Uterus (tissue), 4 donors: ENCODE measurements at places on chromosomes 11 and 22. TPM values are rescaled to one million over a fixed set of nuclear protein-coding genes. Genes with fewer than 3 reads are reported as not detected.

TMEM151A gene
- total RNA-seq: not detected

- DNase-seq: no peak
These were observed 1.6 kb downstream of the APOL2 start for GRCh38 chr22:36237462-36238372.

B4GAT1 gene
- 18.4 TPM for total RNA-seq

GRCh38 chr22:49937758-49938564 is 19.5 kb downstream of the CRELD2 start:
- DNase-seq: no peak

GRCh38 chr11:129655247-129655832 is 160.3 kb upstream of the TMEM45B start:
- no peak for DNase-seq

OR5P2 gene
- total RNA-seq: not detected

GRCh38 chr11:95076981-95077380 is 10.3 kb downstream of the SRSF8 start:
- no peak for DNase-seq

TMPRSS6 gene
- not detected for total RNA-seq

OR52I1 gene
- total RNA-seq: not detected

- peak; percentile 18 for DNase-seq
These were observed 152.8 kb upstream of the ZBED5 start for GRCh38 chr11:11010624-11011127.

DNA sequence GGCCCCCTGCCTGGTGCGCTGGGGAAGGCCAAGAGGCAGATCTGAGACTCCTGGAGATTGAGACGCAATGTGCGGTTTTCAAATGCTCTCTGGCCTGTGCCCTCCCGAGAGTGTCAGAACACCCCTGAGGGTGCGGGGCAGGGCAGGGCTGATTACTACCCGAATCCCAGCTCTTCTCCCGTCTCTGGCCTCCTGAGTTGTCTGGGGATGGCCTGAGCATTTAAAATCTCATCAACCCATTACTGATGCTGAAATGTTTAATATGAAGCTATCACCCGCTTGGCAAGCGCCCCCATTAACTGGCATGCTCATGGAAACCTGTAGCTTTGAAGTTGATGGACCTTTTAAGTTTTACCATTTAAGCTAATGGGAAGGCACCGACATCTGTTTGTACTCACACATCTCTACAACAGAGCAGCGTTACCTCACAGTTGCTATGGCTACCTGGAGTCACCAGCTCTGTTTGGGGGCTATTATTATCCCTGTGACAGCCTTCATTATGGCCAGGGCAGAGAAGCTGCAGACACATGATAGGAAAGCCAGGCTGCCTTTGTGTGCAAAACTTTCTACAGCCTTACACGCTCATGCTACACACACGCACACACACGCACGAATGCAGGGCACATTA is 3.6 kb upstream of the MB start:
- DNase-seq: peak; percentile 36

MAJIN gene
- total RNA-seq: under 0.01 TPM

DNA sequence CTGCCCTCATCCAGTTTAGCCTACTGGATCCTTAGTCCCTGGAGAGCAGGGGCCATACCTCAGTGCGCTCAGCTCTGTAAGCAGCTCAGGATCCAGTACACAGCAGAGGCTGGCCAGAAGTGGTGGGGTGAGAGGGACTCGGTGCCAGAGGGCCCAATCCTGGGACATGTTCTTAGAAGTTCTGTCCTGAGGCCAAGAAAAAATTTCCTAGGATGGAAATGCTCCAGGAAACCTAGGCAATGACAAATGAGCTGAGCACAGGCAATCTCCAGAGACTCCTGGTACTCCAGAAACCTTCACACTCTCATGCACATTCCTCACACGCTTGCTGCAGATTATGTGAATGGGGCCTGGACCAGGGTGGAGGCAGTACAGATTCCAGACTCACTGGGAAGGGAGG is 89.6 kb downstream of the SERGEF start:
- DNase-seq: no peak

PIK3IP1 gene
- 17.4 TPM for total RNA-seq

DNA sequence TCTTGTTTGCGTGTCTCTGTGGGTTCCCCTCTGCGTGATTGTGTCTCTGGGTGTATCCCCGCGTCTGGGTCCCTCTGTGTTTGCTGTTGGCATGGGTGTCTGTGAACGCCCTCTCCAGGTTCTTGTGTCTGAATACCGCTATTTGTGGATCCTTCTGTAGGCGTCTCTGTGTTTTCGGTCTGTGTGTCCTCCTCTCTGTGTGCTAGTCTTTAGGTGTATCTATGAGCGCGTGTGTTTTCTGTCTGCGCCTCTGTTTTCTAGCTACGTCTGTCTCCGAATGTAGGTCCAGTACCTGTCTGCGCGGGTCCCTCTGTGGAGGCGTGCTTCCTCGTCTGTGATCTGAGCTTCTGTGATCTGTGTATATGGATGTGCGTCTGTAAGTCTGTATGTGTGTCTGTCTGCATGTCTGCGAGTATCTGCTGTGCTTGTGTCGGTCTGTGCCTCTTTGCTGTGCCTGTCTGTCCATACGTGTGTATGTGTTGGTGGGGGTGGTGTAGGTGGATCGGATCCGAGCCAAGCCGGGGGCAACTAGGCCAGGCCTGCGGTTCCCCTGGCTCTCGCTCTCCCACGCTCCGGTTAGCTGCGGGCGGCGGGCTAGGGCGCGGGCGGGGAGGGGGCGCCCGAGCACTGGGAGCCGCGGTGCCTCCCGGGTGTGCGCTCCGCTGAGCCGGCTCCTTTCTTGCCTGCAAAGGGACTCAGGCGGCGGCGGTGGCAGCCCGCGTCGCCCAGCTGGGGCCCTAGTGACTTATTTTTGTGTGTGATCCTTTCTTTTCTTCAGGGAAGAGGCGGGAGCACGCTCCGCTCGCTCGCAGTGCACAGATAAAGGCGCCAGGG is 105.3 kb upstream of the E2F8 start:
- no peak for DNase-seq

GRCh38 chr22:23281053-23281405 is 100.7 kb downstream of the BCR start:
- no peak for DNase-seq

DNA sequence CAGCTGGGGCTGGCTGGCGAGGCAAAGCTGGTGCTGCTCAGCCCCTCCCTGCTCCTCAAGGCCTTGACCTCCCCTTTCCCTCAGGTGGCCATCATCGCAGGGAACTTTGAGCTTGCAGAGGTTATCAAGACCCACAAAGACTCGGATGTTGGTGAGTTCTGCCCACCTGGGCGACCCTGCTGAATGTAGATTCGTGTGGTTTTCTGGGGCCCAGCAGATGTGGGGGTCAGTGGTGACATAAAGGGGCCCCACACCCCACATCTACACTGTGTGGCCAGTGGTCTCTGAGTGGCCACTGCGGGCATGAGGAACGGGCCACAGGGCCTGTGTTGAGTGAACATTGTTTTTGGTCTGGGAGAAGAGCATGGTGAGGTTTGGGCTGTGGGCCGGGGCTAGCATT is 11.9 kb downstream of the SHANK3 start:
- DNase-seq: no peak

PLXNB2 gene
- total RNA-seq: 208 TPM
